ENCODE measurements at places on chromosomes 5 and 9. TPM values are rescaled to one million over a fixed set of nuclear protein-coding genes. Genes with fewer than 3 reads are reported as not detected.
A peak's percentile ranks its signal among the peaks of the same experiment; 100 is the strongest.

Gene CWC27
- total RNA-seq, result 9.6 TPM

Gene SPATA24
- total RNA-seq, result not detected

Gene SLCO6A1
- not detected for total RNA-seq

Gene LRRC19
- 93.5 TPM for total RNA-seq

Gene FOXD4
- total RNA-seq, result 0.32 TPM

Gene TRPM6
- 51.5 TPM for total RNA-seq

GRCh38 chr9:137303151-137303892 is 1.3 kb upstream of the NRARP start:
- peak; percentile 77 for DNase-seq

- no peak for DNase-seq
Observed at GRCh38 chr9:38178237-38178636, 109.2 kb upstream of the SHB start.

DNA sequence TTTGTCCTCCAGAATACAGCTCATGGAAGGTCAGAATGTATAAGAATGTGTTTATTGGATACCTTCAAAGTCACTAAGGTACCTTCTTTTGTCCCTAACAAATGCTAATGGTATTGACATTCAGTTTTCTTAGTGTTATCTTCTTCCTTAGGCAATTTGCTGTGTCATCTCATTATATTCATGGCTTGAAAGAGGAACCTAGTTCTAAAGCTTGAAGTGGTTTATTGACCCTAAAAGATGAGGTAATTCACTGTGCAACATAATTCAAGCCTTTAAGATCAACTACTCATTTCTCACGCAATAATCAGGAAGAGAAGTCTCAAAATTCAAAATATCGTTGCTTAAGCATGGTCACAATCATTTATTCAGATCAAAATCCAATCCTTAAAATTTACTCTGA is 342.7 kb upstream of the RIOK2 start:
- DNase-seq, result no peak

DNA sequence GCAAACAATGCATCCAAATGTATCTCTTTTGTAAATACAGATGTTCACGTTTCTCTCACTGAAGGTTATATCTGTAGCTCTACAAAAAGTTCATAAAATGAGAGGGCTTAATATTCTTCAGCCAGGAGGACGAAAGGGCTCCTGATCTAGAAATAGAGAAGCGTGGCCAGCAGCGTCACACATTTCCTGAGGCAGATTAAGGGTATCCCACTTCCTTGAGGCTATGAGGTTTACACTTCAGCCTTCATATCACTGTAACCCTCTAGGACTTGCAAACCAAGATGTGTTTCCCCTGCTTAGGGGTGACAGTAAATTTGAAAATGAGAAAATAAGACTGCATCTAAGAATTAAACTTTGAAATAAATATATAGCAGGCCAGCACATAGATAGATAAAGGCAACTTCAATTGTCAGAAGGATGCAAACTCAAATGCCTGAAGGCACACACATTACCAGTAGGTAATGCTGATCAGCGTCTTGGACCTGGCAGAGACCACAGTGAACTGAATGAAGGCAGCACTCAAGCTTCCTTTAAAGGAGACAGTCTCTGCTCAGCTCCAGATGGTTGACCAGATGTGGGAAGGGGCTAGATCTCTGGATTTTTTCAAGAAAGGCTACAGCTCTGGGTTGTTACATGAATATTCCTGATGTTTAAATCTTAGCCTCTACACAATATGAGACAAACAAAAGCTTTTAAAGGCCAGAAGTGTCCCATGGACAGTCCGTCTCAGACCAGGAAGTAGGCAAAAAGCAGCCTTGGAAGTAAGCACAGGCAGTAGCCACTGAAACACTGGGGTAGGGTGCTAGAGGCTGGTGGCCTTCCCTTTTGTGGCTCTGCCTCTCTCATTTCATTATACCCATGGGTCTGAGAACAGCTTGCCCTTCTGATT is 197.7 kb downstream of the MCTP1 start:
- no peak for DNase-seq

- no peak for DNase-seq
Observed at GRCh38 chr9:90175865-90176264, 466.8 kb downstream of the DIRAS2 start.

- peak; percentile 90 for DNase-seq
Observed at GRCh38 chr5:154189819-154190594, 526 bp upstream of the GALNT10 start.

DNA sequence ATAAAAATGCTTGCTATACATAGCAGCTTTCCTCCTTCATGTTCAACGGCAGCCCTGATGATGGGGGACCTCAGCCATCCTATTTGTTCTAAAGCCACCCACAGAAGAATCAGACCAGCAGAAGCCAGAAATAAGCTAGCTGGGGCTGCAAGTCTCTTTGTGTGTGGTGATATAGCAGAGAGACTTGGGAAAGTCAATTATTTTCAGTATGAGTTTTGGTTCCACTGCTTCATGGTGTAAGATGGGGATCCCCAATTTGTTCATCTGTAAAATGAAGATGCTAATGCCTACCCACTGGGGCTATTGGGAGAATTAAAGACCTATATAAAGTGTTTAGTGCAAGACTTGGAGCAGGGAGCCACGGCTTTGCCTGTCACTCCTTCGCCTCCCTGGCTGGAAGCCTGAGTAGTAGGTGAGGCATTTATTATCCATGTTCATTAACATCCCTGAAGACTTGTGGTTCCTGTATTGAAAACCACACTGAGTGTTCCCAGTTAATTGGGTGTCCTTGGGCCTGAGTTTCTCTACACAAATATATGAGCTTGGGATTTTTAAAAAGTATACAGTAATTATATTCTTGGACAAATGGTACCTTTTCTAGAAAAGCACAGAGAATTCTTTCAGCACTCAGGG is 210.1 kb upstream of the SLC24A2 start:
- DNase-seq, result no peak

DNA sequence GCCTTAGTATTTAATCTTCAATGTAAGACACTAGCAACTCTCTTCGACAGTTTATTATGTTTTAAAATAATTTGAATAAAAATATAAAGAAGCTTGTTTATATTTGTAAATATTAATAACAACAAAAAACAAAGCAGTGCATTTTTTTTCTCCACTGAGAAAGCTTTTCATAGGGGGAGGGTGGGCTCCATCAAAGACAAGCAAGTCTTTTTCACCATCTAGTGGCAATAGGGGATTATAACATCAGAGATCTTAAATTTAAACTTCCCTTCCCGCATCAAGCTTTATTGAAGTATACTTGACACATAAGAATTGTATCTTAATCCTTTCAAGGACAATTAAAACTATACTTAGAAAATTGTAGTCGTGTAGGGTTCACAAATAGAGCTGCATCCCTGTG is 9.3 kb upstream of the OR13F1 start:
- no peak for DNase-seq

DNA sequence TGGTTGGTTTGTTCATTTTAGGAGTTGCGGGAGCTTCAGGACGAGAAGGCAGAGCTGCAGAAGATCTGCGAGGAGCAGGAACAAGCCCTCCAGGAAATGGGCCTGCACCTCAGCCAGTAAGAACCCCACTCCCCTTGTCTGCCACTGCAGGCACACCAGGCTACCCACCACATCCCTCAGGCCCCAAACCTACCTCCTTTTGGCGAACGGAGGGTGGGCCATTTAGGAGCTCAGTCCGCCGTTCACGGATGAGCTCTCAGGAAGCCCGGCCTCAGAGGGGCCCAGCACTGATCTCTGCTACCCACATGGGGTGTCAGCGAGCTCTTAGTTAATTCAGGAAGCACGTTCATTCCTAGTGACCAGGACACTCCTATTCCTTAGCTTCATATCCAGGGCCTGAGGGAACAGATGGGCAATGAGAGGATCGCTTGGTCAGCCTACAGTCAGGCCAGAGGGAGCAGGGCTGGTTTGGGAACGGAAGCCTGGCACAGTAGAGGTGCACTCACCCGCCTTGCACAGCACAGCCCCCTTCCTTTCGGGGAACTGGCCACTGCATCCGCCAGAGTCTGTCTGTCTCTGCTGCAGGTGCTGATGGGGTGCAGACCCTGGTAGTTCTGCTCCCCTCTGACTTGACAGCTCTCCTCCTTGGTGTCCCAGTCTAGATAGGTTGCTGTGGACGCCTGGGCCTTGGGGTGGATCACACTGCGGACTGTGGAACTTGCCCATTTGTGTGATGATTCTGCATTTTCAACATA is 21.4 kb downstream of the HNRNPH1 start:
- DNase-seq, result no peak

- peak; percentile 77 for DNase-seq
Observed at GRCh38 chr5:132419502-132420468, 50.3 kb downstream of the SLC22A5 start.

DNA sequence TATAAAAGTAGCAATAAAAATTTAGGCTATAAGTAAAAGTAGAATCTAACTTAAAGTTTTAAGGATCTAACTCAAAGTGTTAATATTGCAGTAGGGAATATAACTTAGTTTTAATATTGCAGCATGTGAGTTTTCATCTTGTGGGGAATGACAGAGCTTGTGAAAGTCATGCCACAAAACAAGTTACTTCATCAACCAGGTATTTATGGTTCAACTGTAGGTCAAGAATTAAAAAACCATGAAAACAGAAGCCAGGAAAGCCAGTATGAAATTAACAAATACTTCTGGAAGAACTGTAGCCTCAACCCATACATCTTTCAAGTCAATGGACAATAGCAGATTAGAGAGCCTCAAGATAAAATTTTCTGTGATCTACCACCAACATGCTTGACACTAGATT is 19.0 kb downstream of the HMGCS1 start:
- no peak for DNase-seq

DNA sequence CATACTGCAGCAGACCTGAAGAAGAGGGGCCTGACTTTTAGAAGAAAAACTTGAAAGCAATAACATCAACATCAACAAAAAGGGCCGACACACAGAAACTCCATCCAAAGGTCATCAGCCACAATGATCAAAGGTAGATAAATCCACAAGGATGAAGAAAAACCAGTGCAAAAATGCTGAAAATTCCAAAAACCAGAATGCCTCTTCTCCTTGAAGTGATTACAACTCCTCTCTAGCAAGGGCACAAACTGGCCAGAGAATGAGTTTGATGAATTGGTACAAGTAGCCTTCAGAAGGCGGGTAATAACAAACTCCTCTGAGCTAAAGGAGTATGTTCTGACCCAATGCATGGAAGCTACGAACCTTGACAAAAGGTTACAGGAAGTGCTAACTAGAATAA is 186.2 kb upstream of the RAI14 start:
- DNase-seq, result no peak

- DNase-seq, result no peak
Observed at GRCh38 chr5:161471211-161471950, 75.1 kb downstream of the GABRB2 start.

DNA sequence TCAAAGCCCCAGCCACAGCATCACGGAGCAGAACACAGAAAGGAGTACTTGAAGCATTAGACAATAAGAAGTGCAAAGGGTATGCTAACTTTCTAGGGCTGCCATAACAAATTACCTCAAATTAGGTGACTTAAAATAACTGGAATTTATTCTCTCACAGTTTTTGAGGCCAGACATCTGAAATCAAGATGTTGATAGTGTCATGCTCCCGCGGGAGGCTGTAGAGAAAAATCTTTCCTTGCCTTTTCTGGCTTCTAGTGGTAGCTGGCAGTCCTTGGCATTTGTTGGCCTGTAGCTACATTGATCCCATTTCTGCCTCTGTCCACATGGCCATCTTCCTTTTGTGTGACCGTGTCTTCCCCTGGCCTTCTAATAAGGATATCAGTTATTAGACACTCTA is 51.9 kb upstream of the SPDL1 start:
- no peak for DNase-seq

GRCh38 chr5:1799602-1800471 is at the start of gene MRPL36:
MRPL36 (minus strand) TSS chr5:1799837; CDS start chr5:1798935, 902 bp downstream.
- peak; percentile 94 for DNase-seq

GRCh38 chr9:20658677-20659473 is 25.2 kb upstream of the FOCAD start:
- no peak for DNase-seq

GRCh38 chr9:28832168-28832770 is 1259.0 kb upstream of the C9orf72 start:
- DNase-seq, result no peak

GRCh38 chr5:2660315-2660714 is 91.2 kb downstream of the IRX2 start:
- DNase-seq, result no peak

GRCh38 chr5:21931116-21931515 is 922.0 kb downstream of the CDH12 start:
- no peak for DNase-seq

GRCh38 chr9:6215562-6215961 is at the start of gene IL33:
IL33 (plus strand) TSS chr9:6215807; CDS start chr9:6241695, 25,888 bp downstream.
- no peak for DNase-seq

- no peak for DNase-seq
Observed at GRCh38 chr9:135582966-135583687, 21.6 kb downstream of the PAEP start.

DNA sequence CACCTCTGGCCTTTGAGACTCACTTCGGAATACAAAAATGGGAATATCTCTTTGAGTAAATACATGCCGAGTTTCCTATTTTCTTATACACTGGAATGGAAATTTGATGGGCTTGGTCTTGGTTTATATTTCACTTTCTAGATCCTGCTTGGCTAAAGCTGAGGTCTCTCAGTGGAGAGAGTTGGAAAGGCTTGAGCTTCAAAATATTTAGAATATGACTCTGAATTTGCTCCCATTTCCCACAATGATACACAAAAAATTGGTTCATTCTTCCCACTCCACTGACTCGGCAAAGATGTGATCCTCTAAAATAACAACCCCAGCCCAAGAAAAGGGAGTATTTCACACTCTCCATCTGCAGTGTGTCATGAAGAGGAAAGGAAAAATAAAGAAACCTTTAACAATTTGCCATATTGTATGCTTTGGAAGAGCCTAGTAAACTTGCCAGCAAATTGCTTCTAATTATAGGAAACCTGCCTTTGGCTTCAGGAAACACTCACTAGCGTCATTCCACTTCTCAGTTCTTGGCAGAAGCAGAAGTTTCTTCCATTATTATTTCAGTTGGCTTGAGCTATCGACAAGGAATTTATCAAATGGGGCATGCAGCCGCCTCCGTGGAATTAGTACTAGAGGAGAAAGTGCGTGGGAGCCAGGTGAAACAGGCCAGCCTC is 302.9 kb downstream of the NSG2 start:
- no peak for DNase-seq

DNA sequence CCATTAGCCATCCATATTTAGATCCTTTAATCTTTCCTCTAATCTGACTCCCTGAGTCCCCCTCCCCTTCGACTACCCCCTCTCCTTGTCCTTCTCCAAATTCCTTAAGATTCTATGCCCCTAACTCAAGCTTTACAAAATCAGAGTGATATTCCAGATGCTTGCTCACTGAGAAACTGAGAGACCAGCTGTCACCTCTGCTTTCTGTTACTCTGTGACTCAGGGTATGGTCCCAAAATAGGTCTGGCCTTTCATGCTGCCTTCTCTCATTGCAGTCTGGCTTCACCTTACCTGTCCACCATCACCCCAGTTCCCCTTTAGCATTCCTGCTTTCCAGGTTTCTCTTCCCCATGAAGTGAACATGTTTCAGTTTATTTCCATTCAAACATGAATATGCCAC is 383.3 kb upstream of the SLC30A5 start:
- no peak for DNase-seq

- DNase-seq, result no peak
Observed at GRCh38 chr9:74497748-74498620, 849 bp downstream of the RORB start.

GRCh38 chr5:128304088-128304487 is 220.5 kb downstream of the SLC12A2 start:
- DNase-seq, result no peak
